Foreskin fibroblast (primary cell): ENCODE measurements at places on chromosomes 5 and 9.

- DNase-seq: no peak
These were observed 147.7 kb downstream of the BARX1 start for GRCh38 chr9:93807166-93808074.

GRCh38 chr5:178651046-178651810 lies 24.4 kb upstream of the CLK4 start:
- peak; percentile 70 for DNase-seq

DNA sequence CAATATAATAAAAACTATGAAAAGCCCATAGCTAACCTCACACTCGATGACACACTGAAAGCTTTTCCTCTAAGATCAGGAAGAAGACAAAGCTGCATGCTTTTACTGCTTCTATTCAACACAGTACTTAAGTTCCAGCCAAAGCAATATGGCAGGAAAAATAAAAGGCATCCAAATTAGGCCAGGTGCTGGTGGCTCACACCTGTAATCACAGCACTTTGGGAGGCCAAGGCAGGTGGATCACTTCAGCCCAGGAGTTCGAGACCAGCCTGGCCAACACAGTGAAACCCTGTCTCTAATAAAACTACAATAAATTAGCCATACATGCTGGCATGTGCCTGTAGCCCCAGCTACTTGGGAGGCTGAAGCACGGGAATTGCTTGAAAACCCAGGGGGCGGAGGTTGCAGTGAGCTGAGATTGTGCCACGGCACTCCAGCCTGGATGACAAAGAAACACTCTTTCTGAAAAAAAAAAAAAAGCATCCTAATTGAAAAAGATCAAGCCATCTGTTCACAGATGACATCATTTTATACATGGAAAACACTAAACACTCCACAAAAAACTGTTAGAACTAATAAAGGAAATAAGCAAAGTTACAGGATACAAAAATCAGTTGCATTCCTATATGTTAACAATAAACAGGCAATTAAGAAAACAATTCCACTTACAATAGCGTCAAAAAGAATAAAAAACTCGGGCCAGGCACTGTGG lies 17.9 kb downstream of the ZFR start:
- no peak for DNase-seq

GRCh38 chr5:83393504-83393866 lies 78.1 kb upstream of the VCAN start:
- no peak for DNase-seq

GRCh38 chr9:123089790-123090189 lies 56.3 kb downstream of the GPR21 start:
- no peak for DNase-seq

DNA sequence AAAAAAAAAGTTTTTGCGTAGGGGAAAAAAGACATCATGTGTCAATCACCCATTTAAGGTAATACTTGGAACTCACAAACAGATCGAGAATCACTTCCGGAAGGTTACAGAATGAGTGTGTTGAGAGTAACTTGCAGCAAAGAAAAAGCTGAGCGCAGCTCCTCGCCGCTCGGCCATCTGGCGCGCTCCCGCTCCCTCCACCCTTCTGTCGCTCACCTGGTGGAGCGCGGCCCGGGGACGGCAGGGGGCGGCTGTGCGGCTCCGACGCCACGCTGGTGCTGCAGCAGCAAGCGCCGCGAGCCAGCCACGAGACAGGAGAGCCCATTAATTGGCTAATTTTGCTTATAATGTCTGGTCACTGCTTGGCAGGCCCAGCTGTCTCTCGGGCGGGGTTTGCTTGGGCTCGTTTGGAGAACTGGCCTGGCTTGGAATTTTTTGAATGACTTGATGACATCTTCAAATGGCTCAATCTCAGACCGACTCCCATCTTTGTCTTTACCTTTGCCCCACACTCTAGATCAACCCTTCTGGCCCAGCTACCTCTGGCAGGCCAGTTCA lies 601.8 kb downstream of the CCDC171 start:
- DNase-seq: no peak

GRCh38 chr5:135349886-135350285 lies 49.1 kb downstream of the MACROH2A1 start:
- DNase-seq: no peak

- no peak for DNase-seq
These were observed 37.4 kb upstream of the RUSC2 start for GRCh38 chr9:35452481-35452880.

GRCh38 chr5:87876616-87877015 lies 392.0 kb downstream of the TMEM161B start:
- no peak for DNase-seq

DNA sequence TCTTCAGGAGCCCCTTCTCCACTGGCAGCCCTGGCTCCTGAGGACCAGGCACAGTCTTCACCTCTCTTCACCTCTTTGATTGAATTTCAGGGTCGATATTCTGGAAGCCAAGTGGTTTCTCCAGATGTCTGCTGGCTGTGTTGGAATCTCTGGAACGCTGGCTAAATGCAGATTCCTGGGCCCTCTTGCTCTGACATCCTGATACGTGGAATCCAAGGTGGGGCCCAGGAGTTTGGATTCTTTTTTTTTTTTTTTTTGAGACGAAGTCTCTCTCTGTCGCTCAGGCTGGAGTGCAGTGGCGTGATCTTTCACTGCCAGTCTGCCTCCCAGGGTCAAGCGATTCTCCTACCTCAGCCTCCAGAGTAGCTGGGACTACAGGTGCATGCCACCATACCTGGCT lies 26.8 kb upstream of the IER5L start:
- no peak for DNase-seq

GRCh38 chr5:88130211-88130815 lies 138.3 kb downstream of the TMEM161B start:
- no peak for DNase-seq

GRCh38 chr5:71587766-71588532 lies 809 bp downstream of the MCCC2 start:
- DNase-seq: no peak

GRCh38 chr9:78031444-78031892 lies at the start of gene GNAQ:
GNAQ (minus strand) TSS chr9:78031811; CDS start chr9:78031235, 576 bp downstream.
- DNase-seq: no peak

DNA sequence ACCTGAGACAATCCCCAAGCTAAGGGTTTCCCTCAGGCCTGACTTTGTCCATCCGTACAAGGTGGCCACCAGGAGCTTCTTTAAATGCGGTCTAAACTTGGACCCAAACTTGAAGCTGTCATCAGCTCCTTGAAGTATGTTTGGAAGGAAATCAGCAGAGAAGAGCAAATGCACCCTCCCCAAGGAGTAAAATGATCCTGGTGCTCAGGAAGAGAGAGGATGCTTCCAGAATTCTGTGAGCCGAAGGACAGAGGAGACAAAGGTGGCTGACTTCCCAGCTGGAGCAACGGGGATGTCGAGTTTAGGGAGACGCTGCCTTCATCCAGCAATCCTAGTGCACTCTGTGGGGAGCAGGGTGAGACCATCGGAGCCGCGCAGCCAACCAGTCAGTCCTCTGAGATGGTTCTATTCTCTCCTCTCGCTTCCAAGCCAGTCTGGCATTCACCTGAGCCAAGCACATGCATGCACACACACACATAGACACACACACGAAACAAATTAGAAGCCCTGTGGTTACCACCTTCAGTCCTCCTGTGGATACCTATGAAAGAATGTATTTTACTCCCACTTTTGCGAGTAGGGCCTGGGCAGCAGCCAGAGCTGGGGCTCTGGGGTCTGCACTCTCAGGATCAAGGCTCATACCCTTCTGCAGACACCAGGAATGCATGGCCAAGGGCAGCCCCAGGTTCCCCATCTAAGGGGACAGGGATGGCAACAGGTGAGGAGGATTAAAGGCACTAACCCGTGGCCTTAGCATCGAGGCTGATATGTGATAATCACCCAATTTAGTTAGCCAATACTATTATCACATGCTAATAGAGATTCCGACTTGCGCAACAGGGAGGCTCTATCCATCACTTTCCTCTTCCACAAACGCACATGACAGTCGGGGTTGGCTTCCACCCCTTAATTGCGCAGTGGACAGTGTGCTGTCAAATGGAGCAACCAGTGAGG lies 75.8 kb downstream of the GTF3C4 start:
- no peak for DNase-seq

GRCh38 chr5:114988096-114988495 lies 181.6 kb downstream of the TRIM36 start:
- DNase-seq: no peak

DNA sequence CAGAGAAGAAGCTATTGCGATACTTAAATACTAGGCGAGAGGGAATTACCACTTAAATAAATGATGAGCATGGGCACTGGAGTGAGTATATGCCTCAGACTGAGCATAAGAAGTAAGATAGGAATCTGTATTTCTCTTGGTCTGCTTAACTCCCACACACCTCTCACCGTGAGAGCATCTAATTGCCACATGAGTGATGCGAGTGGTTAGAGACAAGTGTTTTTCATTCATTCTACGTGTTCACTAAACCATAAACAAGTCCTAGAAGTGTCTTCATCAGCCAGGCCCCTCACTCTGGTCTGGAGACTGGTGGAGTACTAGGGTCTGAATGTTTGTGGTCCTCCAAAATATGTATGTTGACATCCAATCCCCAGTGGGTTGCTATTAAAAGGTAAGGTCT lies 150.2 kb upstream of the SLC12A2 start:
- no peak for DNase-seq

GRCh38 chr5:99621772-99622681 lies 693.2 kb upstream of the CHD1 start:
- no peak for DNase-seq

GRCh38 chr5:65475336-65475735 lies 6.4 kb downstream of the ADAMTS6 start:
- no peak for DNase-seq

DNA sequence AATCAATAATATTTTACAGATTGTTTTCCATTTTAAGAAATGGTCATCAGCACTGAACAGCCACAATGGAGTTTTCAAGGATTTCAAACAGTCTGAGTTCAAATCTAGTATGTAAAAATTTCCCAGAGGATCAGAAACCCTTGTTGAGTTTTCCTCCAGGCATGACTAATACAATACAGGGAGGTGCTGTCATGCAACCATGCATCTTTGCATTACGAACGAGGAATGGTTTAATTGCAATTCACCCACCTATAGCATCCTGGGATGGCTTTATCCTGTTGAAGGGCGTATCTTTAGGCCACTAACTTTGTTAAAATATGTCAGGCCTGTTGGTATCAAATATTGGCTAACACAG lies 196.4 kb downstream of the EFNA5 start:
- DNase-seq: no peak

DNA sequence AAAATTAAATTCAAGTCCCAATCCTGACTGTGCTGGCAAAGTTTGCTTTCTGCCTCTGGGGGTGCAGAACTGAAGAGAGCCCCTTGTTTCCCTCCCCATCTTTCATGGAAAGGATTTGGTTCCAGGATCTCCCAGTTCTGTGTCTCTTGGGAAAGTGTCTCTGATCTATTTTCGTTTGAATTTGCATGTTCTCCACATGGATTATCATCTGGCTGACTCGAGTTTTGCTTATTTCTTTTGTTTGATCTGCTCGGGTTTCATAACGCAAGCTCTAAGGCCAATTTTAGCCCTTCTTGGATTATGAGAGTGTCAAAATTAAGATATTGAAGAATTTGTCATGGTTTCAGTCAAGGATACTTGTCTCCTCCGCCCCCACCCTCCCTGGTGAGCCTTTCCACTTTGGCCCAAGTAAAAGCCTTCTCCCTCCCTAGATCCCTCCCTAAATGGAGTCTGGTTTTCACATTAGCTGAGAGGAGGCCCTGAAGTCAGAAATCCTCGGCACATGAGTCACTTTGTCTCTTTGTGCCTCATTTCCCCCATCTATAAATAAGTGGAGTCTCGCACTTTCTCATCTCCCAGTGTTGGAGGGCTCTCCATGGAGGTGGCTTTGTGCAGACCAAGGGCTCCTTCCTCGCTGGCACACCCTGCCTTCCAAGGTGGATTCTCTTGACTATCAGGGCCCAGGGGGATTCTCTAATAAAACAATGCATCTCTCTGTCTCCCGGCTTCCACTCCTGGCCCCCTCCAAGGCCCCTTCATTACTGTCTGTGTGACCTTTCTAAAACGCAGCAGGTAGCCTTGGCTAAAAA lies 17.3 kb downstream of the ADRB2 start:
- peak; percentile 75 for DNase-seq

DNA sequence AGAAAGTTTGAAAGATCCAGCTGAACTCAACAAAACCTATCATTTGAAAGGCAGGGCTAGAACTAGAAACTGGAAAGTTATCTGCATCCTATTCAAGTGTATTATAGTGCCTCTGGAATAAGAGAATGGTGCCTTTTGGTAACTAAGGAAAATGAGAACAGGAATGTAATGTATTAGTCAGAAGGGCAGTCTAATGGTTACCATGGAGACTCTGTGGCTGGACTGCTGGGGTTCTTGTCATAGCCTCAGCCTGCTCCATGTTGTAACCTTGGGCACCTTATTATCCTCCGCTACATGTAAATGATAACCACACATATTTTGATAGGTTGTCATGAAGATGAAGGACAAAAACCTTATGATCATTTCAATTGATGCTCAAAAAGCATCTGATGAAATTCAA lies 24.6 kb upstream of the IFNB1 start:
- DNase-seq: peak; percentile 73

DNA sequence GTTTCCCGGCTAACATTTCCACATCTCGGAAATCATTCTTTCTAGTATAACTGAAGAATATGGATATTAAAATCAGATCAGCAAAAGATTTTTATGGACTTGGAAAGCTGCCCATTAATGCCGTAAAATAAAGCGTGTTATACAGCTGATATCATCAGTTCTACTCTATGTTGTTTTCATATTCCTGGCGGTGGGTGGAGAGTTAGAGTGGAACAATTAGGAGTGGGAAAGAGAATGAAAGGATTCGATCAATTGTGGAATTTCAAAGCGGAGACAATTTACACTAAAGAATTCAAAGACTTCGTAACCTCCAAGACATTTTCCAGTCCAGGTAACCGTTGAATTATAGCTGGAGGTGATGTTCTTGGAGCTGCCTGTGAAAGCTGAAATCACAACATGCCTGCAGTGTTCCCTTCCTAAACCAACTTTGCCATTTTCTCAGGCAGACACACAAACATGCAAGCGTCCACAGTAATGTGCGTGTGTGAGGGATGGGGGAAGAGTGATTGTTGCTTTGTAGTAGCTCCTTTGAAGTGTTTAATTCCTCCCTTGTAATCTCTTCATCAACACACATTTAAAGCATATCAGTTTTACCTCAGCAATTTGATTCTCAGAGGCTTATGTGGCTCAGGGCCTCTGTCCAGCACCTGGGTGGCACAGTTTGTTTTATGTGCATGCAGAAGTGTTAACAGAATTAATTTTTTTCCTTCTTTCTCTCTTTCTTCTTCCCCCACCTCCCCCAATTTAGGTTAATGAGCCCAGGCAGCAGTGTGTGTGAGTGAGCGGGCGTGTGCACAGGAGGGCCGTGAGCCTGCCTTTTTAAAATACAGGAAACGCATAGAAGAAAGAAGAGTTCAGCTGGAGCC lies 544.1 kb downstream of the RAB3C start:
- DNase-seq: peak; percentile 28

DNA sequence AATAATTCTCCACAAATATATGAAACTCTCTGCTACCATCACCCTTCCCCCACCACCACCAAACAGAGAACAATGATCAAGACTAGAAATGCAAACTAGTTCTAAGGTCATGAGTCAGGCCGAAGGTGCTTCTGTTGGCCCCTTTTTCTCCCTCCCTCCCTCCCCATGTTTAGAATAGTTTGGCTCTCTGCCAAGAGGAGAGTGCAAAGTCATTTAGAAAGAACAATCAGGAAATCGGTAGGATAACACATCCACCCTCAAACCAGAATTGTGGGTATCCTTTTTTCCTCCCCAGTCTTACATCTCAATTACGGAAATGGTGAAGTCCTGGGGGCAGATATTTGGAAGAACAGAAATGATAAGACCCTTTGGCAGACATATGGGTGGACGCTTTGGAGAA lies 170.1 kb downstream of the SLF1 start:
- DNase-seq: no peak
